Stimulated activated CD4-positive, alpha-beta T cell treated with anti-CD3 and anti-CD28 coated beads, TNF-alpha, amount 100 ng/mL, for 1 hour (primary cell): ENCODE measurements at places on chromosomes 4 and X.

- DNase-seq: no peak
Observed at GRCh38 chr4:72376901-72377300, 192.1 kb downstream of the ADAMTS3 start.

DNA sequence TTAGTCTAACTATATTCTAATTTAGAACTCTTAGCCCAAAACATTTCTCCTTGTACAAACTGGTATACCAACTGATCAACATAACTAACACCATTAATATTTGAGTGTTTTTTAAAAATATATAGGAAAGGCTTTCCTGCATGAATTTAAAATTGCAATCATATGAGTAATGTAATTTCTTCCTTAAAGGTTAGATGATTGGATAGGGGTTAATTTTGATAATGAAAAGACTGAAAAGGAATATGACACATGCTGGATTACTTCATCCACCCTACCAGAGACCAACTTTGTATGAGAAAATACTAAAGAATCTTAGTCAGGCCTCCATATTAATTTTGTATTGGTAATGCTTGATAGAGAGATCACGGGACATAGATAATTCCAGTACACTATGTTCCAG is 25.1 kb upstream of the PLS3 start:
- no peak for DNase-seq

DNA sequence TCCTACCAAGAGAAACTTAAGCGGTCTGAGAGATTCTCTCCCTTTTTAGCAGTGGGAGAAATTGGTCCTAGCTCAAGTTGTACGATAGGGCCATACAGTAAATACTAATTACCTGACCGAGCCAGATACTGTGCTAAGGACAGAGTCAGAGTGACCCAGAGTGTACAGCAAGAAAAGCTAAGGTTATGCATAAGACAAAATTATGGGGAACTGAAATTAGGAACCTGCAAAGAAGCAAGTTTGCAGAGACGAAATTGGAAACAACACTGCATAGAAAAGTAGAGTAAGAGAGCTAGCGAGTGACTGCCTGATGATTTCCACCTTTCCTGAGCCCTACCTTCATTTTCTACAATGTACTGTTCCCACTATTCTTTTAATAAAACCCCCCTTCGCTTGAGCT is 278.1 kb downstream of the NKX6-1 start:
- no peak for DNase-seq

DNA sequence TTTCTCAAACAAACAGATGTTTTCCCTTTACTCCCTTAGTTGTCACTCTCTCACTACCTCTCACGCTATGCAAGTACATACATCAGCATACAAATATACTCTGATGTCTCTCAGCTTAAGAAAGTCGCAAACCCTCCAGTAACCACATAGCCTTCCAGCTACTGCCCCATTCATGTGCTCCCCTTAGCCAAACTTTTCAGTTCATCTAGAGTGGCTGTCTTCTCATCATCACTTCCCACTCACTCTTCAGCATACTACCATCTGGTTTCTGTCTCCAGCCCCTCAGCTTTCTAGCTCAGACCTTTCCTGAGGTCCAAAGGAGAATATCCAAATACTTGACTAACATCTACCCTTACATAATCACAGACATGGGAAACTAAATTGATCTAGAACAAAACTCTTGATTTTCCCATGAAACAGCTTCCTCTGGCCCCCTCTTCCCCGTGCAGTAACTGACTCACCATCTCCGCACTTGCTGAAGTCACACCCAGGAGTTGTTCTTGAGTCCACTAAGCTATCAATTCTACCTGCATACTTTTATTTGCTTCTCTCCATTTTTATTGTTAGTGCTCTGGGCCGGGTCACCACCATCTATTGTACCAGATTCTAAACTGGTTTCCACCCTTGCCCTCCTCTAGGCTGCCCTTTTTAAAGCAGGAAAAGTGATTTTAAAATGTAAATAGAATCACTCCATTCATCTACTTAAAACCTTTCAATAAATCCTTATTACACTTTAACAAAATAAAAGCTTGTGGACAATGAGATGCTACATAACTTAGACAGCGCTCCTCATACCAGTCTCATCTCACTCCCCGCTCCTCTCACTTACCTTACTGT is 57.2 kb downstream of the CASP6 start:
- DNase-seq: no peak

DNA sequence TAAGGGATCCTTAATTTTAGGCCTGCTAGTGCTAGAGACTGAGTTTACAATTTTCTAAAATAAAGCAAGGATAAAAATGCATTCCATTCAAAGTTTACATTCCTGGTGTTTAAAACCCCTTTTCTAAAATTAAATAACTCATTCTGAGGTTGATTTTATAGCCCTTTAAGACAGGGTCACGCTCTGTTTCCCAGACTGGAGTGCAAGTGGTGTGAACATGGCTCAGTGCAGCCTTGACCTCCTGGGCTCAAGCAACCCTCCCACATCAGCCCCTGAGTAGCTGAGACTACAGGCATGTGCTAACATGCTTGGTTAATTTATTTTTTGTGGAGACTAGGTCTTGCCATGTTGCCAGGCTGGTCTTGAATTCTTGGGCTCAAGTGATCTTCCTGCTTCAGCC is 6.8 kb upstream of the CDKL2 start:
- DNase-seq: no peak

DNA sequence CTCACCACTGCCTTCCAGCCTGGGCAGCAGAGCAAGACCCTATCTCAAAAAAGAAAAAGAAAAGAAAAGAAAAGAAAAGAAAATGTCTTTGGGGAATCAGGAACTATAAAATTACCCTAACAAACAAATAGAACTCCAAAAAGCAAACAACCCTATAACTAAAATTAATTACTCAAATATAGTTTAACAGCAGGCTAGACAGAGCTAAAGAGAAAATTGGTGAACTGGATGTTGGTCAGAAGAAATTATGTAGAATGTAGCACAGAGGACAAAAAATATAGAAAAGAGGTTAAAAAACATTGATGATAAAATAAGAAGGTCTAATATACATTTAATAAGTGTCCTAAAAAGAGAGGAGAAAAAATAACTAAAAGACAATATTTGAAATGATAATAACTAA is 27.8 kb upstream of the WWC2 start:
- no peak for DNase-seq

GRCh38 chr4:45353161-45353560 is 626.8 kb upstream of the GNPDA2 start:
- DNase-seq: no peak

DNA sequence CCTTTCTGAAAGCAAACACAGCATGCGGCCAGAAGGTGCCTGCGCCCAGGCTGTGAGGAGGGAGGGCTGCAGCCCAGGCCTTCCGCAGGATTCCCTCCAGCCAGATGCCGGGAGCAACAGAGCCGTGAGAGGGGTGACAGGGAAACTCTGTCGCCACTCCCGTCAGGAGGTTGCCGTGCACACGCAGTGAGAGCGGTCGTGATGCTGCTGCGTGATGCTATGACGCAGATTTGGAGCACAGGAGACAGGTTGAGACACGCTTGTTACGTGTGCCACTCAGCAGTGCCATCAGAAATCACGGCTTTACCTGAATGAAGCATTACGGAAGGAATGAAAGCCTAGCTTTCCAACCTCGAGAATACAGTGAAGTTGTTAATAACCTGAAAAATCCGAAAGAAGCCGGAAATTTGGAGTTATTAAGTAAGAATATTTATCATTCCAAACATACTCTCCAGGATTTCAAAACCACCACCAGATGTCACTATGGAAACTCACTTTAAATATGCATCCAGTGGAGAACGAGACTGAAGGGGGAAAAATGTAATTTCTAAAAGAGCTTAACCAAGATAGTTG is 54.4 kb downstream of the FAT1 start:
- no peak for DNase-seq

DNA sequence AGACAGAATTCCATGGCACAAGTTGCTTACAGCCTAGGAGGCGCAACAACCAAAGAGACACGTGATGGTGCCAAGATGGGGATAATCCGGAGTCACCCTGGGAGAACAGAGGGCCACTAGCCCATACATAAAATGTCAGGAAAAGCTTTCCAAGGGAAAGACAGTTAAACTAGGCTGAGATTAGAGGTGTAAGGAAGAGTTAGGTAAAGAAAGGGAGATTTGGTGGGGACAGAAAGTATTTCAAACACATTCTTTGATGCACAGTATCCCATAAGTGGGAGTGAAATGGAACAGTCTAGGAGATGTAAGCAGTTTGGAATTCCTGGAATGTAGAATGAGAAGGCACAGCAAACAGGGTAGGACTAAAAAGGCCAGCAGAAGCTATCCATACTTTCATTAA is 860.9 kb upstream of the LCORL start:
- no peak for DNase-seq

DNA sequence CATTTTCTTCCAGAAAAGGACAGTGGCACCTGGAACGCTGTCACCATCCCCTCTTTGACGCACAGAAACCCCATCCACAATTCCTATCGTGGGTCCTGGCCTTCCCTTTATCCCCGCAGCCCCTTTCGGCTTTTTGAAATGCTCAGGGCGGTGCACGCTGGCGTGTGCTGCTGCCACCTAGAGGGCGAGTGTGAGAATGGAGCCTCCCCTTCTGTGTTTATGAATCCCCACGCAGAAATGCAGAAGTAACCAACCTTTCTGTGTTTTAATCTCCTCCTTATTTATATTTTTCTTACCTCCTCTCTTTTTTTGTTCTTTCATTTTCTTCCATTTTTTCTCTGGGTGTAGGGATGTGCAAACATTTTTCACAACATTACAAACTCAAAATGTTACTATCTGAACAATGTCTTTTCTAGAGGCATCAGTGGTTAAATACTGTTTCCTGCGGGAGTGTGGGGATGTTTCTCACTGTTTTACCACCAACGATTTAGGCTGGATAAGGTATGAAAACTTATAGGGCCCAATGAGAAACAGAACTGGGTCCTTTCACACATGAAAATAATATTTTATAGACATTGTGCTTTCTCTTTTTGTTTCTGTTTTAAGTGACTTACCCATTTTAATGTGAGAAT is 50.0 kb downstream of the TMA16 start:
- no peak for DNase-seq

DNA sequence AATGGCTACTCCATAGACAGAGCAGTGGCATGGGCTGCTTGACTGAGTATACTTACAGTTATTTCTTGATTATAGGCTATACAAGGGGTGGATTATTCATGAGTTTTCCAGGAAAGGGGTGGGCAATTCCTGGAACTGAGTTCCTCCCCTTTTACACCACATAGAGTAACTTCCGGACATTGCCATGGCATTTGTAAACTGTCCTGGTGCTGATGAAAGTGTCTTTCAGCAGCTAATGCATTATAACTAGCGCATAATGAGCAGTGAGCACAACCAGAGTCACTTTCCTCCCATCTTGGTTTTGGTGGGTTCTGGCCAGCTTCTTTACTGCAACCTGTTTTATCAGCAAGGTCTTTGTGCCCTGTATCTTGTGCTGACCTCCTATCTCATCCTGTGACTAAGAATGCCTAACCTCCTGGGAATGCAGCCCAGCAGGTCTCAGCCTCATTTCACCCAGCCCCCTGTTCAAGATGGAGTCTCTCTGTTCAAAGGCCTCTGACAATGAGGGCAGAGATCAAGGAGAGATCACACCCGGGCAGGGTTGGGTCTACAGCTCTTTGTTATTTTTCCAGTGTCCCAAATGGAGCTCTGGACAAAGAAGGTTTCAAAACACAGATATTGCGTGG is 468.4 kb upstream of the PRKX start:
- DNase-seq: no peak

DNA sequence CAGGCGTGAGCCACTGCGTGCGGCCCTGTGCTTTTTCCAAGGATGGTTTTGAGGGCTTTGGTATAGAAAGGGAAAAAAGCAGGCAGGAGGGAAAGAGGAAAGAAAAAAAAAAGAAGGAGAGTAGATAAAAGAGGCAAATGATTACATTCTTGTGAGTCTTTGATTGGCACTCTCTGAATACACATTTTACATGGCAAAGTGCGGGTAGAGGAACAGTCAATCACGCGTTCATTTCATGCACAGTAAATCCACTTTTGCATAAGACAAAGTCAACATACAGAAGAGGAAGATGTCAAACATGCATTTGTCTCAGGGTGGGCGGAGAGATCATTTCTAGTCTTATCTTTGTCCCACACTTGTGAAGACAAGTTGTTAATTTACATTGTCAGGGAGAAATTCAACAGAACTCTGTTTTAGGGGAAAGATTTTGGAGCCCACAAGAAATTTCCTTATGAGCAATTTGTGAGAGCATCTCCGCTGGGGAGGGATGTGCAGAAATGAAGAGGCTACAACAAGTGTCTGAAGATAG is 183.2 kb downstream of the DHRSX start:
- no peak for DNase-seq

DNA sequence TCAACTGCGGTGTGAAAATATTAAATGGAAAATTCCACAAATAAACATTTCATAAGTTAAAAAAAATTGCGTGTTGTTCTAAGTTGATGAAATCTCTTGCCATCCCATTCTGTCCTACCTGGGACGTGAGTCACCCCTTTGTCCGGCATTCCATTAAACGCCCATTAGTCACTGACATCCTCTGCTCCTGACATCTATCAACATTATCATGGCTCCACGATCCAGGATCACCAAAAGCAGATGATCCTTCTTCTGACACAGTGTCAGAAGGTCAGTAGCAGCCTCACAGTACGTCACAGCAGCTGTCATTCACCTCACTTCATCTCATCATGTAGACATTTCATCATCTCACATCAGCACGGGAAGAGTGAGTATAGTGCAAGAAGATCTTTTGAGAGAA is 125.7 kb downstream of the ZNF827 start:
- DNase-seq: no peak

DNA sequence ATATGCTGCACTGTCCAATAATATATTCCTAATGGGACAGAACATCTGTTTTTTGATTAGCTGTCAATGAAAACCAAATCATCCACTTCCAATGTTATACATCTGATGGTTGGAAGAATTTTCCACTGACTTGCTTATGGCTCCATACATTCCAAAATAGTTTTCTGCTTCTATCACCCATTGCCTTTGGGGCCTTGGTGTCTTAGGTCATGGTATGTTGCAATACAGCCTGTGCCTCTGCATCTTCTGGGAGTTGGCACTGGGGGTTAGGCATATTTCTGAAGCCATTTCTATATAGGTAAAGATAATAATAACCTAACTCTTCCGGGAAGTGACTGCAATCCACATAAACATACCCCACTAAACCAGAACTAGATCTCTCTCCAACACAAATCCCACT is 53.2 kb upstream of the NR3C2 start:
- no peak for DNase-seq

DNA sequence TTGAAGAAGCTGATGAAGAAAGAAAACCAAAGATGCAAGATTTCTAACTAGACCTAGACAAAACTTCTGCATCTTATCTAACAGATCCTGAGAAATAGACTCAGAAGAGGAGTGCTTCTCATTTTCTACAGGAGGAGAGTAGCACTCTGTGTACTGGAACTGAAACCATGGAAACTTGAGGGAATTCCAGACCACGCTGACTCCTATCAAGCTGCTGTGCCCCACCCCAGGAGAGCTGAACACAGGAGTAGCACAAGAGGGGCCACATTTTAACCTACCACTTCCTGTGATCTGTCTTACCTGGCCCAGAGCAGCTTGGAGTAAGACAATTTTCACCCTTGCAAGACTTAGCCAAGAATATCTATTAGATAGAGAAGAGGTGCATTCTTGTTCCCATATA is 248.9 kb downstream of the SCFD2 start:
- no peak for DNase-seq
